ENCODE measurements at places on chromosomes 3 and 15.

- DNase-seq = no peak
These were observed 1.1 kb downstream of the FAM131A start for GRCh38 chr3:184338511-184338945.

- no peak for DNase-seq
These were observed 110.7 kb downstream of the LRRC49 start for GRCh38 chr15:71003319-71003718.

GRCh38 chr3:123424999-123425712 lies 23.7 kb downstream of the ADCY5 start:
- DNase-seq = no peak

- no peak for DNase-seq
These were observed 30.2 kb downstream of the LYSMD4 start for GRCh38 chr15:99702895-99703602.

DNA sequence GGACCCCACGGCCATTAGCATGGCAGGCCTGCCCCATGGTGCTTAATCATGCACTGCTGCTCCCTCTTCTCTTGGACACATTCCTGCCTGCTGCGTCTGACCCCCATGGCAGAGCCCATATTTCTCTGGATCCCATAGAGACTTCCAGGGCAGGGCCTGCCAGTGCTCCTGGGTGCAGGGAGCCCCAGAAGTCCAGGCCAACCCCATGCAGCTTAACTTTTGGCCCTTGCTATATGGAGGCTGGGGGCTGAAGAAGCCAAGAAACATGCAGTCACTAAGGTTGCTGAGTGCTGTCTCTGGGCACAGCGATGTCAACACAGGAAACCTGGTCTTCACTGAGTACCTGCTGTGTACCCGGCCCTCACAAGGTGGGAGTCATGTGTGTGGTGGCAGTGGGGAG lies 11.3 kb upstream of the PRKCD start:
- DNase-seq = no peak

- no peak for DNase-seq
These were observed 69.2 kb upstream of the TBC1D5 start for GRCh38 chr3:17811646-17812045.

GRCh38 chr3:194142156-194142910 lies 6.4 kb downstream of the HES1 start:
- no peak for DNase-seq

- no peak for DNase-seq
These were observed 85.6 kb downstream of the NEDD4 start for GRCh38 chr15:55907797-55908196.

- DNase-seq = no peak
These were observed 165.2 kb upstream of the PLSCR5 start for GRCh38 chr3:146770301-146770700.

DNA sequence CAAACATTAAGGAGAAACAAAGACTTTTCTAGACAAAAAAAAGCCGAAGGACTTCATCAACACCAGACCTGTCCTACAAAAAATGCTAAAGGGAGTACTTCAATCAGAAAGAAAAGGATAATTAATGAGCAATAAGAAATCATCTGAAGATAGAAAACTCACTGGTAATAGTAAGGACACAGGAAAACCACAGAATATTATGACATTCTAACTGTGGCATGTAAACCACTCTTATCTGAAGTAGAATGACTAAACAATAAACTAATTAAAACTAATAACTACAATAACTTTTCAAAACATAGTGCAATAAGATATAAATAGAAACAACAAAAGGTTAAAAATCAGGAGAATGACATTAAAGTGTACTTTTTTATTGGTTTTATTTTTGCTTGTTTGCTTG lies 584.5 kb upstream of the CCDC54 start:
- DNase-seq = no peak

GRCh38 chr3:179451265-179452175 lies at the start of gene GNB4:
TSS of gene GNB4 (minus strand) at chr3:179451470. CDS start at chr3:179426200, 25,270 bp downstream.
- peak; percentile 12 for DNase-seq

DNA sequence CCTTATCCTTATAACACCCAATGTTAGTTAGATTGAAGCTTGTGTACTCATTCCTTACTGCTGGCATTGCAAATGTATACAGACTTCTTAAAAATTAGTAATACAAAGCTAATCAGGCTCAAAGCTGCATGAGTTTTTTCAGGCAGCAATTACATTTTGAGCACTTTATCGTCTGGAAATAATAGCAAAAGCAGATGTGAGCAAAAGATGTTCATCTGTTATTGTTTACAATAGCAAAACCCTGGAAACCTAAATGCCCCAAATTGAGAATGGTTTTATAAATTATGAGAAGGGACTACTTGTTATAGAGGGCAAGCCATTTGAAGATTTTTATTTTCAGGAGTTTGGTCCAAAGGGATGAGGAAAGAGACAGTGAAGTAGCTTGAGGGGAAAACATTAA lies 126.4 kb downstream of the GADL1 start:
- no peak for DNase-seq

DNA sequence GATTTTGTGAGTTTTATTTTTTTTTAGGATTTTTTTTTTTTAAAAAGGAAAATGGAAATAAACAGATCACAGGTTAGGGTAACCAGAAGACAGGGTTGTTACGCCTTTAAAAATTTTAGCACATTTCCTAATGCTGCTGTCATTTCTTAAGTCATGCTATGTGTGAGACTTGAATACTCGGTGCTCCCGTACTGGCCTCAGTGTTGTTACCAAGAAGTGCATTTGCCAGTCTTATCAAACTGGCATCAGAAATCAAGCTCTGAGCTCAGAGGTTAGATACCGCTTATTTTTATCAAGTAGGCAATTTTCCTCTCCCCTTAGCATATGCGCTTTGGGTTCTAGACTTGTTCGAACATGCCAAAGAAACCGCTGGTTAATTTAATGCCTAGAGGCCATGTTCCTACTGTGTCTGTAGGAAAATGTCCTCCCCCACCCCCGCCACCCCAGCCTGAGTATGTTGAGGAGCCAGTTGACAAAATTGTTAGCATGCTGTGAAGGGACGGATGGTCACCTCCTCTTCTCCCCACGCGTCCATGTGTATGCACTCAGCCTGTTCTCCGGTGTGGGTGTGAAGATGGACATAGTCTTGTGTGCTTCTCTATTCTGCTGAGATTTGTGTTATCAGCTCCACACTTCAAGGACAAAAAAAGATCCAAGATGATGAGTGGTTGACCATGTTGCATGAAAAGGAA lies 88.9 kb downstream of the ITPR1 start:
- DNase-seq = no peak

DNA sequence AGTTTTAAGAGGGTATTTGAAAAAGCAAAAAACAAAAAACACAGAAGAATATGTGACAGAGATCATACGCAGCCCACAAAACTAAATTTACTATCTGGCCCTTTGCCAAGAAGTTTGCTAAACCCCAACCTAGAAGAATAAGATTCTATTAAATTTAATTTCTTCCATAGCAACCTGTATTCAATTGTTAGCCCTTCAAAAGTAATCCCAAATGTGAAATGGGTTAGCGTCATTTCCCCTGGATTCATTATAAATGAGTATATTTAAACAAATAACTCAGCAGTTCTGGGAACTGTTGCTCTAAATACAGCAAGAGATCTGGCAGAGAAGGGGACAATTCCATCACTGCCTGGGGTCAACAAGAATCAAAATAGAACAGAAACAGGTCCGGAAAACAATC lies 56.8 kb downstream of the CERS3 start:
- no peak for DNase-seq

- no peak for DNase-seq
These were observed 373.1 kb upstream of the THRB start for GRCh38 chr3:24867783-24868182.

Data from activated CD4-positive, alpha-beta T cell treated with anti-CD3 and anti-CD28 coated beads, Interleukin-2, amount 50 U/mL, for 4 hours (primary cell).